ENCODE measurements at places on chromosomes 11 and 22. TPM values are rescaled to one million over a fixed set of nuclear protein-coding genes. Genes with fewer than 3 reads are reported as not detected.

Gene DNAJC24
- total RNA-seq = 27.2 TPM

Gene RAB30
- total RNA-seq = 13.1 TPM

- DNase-seq = no peak
These were observed 5.3 kb downstream of the CSF2RB start for GRCh38 chr22:36918586-36919284.

GRCh38 chr22:32044477-32044876 is 1.4 kb downstream of the SLC5A1 start:
- no peak for DNase-seq

- DNase-seq = no peak
These were observed 3.4 kb downstream of the USH1C start for GRCh38 chr11:17540807-17541206.

DNA sequence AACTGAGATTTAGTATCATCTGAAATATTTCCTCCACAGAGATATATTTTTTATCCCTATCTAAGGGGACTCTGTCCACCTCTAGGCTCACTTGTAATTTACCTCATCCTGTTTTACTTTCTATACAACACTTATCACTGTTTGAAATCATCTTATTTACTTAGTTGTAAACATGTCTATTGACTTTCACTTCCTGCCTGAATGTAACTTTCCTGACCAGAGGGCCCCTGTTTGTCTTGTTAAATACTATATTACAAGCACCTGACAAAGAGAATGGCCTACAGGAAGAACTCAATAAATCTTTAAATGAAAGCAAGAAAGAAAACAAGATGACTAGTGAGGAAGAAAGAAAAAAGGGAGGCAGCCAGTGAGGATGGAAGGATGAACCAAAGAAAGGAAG is 1727.5 kb downstream of the LRRC4C start:
- DNase-seq = no peak

GRCh38 chr11:133399855-133400625 is 132.3 kb downstream of the OPCML start:
- no peak for DNase-seq

GRCh38 chr22:26162926-26163325 is 6.3 kb upstream of the SEZ6L start:
- no peak for DNase-seq

Measured in testis (tissue), 5 donors.